ENCODE measurements at places on chromosomes 7 and 10.

DNA sequence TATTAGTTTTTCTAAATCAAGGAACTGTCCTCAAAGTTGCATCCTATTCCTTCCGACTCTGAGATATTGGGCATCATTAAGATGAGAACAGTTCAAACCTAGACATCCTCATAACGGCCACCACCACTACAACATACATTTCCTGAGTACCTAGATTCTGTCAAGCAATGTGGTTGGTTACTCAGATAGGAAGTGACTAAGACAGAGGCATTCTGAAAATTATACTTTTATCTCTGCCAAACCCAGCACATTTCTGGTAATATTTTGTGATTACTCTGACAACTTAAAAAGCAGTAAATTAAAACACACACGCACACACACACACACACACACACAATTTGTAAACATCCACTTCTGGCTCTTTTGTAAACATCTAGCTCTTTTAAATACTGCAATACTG is 291.2 kb upstream of the MEOX2 start:
- DNase-seq: no peak

DNA sequence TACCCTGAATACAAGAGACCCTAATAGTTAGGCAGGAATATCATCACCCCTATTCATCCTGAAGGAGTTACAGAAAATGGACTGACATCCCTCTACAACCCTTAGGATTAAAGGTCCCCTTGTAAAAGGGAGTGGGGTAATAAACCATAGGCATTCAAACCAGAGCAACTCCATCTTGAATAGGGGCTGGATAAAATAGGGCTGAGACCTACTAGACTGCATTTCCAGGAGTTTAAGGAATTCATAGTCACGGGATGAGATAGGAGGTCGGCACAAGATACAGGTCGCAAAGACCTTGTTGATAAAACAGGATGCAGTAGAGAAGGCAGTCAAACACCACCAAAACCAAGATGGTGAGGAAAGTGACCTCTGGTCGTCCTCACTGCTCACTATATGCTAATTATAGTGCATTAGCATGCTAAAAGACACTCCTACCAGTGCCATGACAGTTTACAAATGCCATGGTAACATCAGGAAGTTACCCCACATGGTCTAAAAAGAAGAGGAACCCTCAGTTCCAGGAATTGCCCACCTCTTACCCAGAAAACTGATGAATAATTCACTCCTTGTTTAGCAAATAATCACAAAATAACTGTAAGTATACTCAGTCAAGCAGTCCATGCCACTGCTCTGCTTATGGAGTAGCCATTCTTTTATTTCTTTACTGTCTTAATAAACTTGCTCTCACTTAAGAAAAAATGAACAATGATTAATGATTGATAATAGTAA is 37.2 kb downstream of the CUBN start:
- DNase-seq: no peak

DNA sequence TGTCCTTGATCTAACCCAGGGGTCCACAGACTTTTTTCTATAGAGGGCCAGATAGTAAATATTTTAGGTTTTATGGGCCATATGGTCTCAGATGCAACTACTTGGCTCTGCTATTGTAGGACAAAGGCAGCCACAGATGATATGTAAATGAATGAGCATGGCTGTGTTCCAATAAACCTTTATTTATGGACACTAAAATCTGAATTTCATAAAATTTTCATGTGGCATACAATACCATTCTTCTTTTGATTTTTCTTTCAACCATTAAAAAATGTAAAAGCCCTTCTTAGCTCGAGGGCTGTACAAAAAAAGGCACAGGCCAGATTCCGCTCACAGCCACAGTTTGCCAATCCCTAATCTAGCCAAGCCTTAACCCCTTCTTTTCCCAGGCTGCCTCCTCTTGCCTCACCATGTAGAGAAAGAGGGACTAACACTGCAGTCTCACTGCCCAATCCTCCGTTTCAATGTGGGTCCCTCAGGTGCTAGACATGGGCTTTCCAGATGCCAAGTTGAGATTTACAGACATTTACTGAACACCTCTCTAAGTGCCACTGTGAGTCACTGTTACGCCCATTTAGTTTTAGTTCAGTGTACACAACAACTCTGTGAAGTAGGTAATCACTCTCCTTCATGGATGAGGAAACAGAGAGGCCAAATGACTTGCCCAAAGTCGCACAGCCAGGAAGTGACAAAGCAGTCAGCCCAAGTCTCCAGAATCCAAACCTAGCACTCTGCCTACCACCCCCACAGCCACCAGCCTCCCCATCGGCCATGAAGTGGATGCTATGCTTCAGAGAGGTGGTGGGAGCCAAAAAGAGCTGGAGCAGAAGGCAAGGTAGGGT is 132.6 kb upstream of the PDLIM1 start:
- DNase-seq: no peak

GRCh38 chr7:108997480-108997879 is 427.8 kb downstream of the DNAJB9 start:
- no peak for DNase-seq
